Bronchial smooth muscle cell (primary cell): ENCODE measurements at places on chromosomes 7 and 10. TPM values are rescaled to one million over a fixed set of nuclear protein-coding genes. Genes with fewer than 3 reads are reported as not detected.

PTEN gene
- total RNA-seq, result 161 and 168 TPM in 2 replicates

ARHGEF35 gene
- total RNA-seq, result 2.5 and 2.7 TPM in 2 replicates

PRTFDC1 gene
- 28.1 and 58.6 TPM in 2 replicates for total RNA-seq

PTN gene
- 5.2 and 38.6 TPM in 2 replicates for total RNA-seq

C10orf67 gene
- under 0.01 TPM in 1 of 2 replicates, not detected in the other for total RNA-seq

TCF7L2 gene
- total RNA-seq, result 2.1 and 4.3 TPM in 2 replicates

FOXL3 gene
- total RNA-seq, result not detected in 2 replicates

ADAM22 gene
- 0.47 and 1.4 TPM in 2 replicates for total RNA-seq

GATA3 gene
- not detected in 2 replicates for total RNA-seq

STEAP1 gene
- total RNA-seq, result 20.0 and 30.7 TPM in 2 replicates

DEPP1 gene
- total RNA-seq, result 24.1 and 100 TPM in 2 replicates

PRPS1L1 gene
- total RNA-seq, result not detected in 2 replicates

ZNF746 gene
- 9.2 and 9.9 TPM in 2 replicates for total RNA-seq

SLK gene
- 50.1 and 57.7 TPM in 2 replicates for total RNA-seq

NOM1 gene
- total RNA-seq, result 9.6 and 10.6 TPM in 2 replicates

MAT1A gene
- not detected in 2 replicates for total RNA-seq

RNF32 gene
- 1.3 and 2.8 TPM in 2 replicates for total RNA-seq

SLC39A12 gene
- total RNA-seq, result 0.09 TPM in 1 of 2 replicates, not detected in the other

NUTM2E gene
- total RNA-seq, result not detected in 2 replicates

PCLO gene
- under 0.01 TPM in 2 replicates for total RNA-seq

TRIM73 gene
- total RNA-seq, result 0.94 and 1.1 TPM in 2 replicates

WDR86 gene
- 0.95 and 3.8 TPM in 2 replicates for total RNA-seq

MYL7 gene
- 0.47 TPM in 1 of 2 replicates, not detected in the other for total RNA-seq

FKBP6 gene
- total RNA-seq, result not detected in 2 replicates

MASTL gene
- 3.9 and 5.8 TPM in 2 replicates for total RNA-seq

GDF2 gene
- total RNA-seq, result not detected in 2 replicates

WNT8B gene
- not detected in 2 replicates for total RNA-seq

GARIN1A gene
- 0.52 and 0.63 TPM in 2 replicates for total RNA-seq

PSD gene
- total RNA-seq, result 8.4 and 14.3 TPM in 2 replicates

GNG11 gene
- 11.2 and 34.5 TPM in 2 replicates for total RNA-seq

PON1 gene
- total RNA-seq, result not detected in 2 replicates

SLC29A4 gene
- 1.7 and 6.1 TPM in 2 replicates for total RNA-seq
